NCI-H2107 (cell line): ENCODE measurements at places on chromosomes 16 and 17.

GRCh38 chr16:23333831-23334456 is 31.8 kb downstream of the SCNN1B start:
- no peak for DNase-seq

DNA sequence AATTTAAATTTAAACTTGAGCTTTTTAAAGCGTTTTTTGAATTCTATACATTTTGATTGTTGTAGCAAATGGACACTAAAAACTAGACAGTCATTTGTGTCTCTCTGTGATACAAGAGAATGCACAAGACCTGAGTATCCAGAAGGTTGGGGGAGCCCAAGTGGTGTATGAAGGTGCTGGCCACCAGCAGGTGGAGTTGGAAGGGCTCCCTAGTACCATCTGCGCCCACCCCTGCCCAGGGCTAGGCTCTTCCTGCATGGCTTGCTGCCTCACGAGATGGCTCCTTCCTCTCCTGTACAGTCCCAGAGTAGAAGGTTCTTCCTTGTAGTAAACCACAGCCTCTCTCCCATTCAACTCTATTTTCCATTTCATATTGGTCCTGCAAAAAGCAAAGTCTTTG is 17.0 kb downstream of the GID4 start:
- DNase-seq = no peak

GRCh38 chr17:33977729-33978514 is 277.2 kb upstream of the CCL2 start:
- DNase-seq = no peak

DNA sequence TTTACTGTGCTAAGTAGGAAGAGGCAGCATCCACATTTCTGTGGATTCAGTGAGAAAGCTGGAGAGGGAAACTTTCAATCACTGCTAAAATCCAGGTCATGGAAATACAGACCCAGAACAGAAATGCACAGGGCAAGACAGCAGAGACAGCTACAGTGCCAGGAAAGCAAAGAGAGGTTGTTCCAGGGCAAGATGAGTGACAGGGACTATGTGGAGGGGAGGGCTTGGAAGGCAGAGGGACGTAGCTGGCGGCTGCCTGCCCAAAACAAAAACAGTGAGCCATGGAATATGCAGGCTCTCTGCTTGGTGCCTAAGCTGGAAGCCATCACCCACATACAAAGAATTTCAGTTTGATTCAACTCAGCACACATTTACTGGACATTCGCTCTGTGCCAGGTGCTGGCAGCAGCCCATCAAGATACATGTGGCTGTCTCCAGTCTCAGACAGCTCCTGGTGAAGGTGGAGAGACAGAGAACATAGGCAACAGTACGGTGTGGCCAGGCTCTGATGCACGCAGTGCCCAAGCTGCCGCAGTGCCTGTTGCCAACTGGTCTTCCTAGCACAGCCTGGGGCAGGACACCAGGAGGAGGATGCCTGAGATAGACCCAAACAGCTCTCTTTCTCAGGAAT is 88.7 kb downstream of the AIPL1 start:
- DNase-seq = no peak

GRCh38 chr17:80223142-80223815 is 3.1 kb downstream of the SLC26A11 start:
- no peak for DNase-seq

DNA sequence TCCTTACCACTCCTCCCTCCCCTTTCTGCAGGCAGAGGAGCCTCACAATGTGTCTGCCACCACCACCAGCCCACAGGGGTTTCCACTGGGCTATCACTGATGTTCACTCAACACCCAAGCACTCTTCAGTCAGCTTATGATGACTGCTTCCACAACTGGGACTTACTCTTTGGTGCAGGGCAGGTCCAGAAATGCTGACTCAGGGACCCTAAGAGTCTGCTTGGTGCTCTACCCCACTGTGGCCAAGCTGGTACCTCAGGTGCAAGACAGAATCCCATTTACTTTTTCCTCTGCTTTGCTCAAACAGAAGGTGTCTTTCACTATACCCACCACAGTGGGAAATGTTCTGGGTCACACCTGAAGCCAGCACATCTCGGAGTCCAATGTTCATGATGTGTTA is 40.1 kb downstream of the ZNF267 start:
- no peak for DNase-seq
